ENCODE measurements at places on chromosomes 3 and 15. TPM values are rescaled to one million over a fixed set of nuclear protein-coding genes. Genes with fewer than 3 reads are reported as not detected.

FBXO40 gene
- total RNA-seq, result not detected

PLSCR2 gene
- 1.4 TPM for total RNA-seq

PLA2G4E gene
- total RNA-seq, result not detected

PLSCR5 gene
- not detected for total RNA-seq

CPA3 gene
- total RNA-seq, result not detected

BCL2A1 gene
- total RNA-seq, result not detected

PGBD4 gene
- total RNA-seq, result 3.3 TPM

GOLGA8R gene
- total RNA-seq, result 1.6 TPM

Measured in renal cortical epithelial cell (primary cell).